ENCODE measurements at places on chromosomes 4 and X.

DNA sequence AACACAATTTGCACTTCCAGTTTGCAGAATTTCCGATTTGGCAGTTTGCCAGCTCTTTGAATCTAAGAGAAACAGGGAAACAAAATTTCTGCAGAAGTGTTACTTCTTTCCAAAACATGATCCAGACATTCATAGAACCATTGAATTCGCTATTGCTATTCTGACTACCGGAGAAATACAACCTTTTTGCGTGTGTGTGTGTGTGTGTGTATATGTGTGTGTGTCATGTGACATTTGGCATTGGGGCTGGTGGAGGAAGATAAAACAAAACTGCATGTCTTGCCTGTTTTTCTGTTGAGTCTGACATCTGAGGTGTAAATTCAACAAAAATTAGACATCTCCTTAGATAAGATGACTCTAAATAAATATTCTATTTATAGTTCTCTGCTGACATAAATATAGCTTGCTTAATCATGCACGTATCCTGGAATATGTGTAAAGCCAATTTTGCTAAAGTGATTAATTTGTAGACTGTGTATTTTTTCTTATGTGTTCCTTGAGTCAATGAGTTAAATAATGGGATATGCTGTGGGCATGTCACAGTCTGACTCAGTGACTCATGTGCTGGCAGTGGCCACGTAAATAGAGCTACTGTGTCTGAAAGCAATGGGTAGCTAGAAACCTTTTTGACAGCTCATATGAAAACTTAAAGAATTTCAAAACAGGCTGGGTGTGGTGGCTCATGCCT, 98.9 kb downstream of the HPGD start:
- DNase-seq, result no peak
- no peak overlapping the region for H3K27ac ChIP-seq
- no peaks in the 10 kb centered on the region for H3K27me3 ChIP-seq
- H3K4me3 ChIP-seq, result no peak overlapping the region
- no peaks in the 10 kb centered on the region for H3K4me1 ChIP-seq
- H3K36me3 ChIP-seq, result no peaks in the 10 kb centered on the region

GRCh38 chr4:144710526-144710912, 64.6 kb downstream of the HHIP start:
- H3K36me3 ChIP-seq, result no peaks in the 10 kb centered on the region
- no peaks in the 10 kb centered on the region for H3K4me1 ChIP-seq
- H3K4me3 ChIP-seq, result no peak overlapping the region
- DNase-seq, result no peak
- no peak overlapping the region for H3K27ac ChIP-seq

- H3K36me3 ChIP-seq, result no peaks in the 10 kb centered on the region
- no peak for DNase-seq
- H3K27ac ChIP-seq, result no peak overlapping the region
- H3K4me3 ChIP-seq, result no peak overlapping the region
- no peaks in the 10 kb centered on the region for H3K4me1 ChIP-seq
- no peaks in the 10 kb centered on the region for H3K27me3 ChIP-seq
These were observed 53.0 kb upstream of the HPSE start for GRCh38 chr4:83387476-83388312.

GRCh38 chr4:181687116-181687515, 556.1 kb upstream of the TENM3 start:
- H3K36me3 ChIP-seq, result no peaks in the 10 kb centered on the region
- no peaks in the 10 kb centered on the region for H3K27me3 ChIP-seq
- H3K4me3 ChIP-seq, result no peak overlapping the region
- H3K27ac ChIP-seq, result no peak overlapping the region
- no peak for DNase-seq

DNA sequence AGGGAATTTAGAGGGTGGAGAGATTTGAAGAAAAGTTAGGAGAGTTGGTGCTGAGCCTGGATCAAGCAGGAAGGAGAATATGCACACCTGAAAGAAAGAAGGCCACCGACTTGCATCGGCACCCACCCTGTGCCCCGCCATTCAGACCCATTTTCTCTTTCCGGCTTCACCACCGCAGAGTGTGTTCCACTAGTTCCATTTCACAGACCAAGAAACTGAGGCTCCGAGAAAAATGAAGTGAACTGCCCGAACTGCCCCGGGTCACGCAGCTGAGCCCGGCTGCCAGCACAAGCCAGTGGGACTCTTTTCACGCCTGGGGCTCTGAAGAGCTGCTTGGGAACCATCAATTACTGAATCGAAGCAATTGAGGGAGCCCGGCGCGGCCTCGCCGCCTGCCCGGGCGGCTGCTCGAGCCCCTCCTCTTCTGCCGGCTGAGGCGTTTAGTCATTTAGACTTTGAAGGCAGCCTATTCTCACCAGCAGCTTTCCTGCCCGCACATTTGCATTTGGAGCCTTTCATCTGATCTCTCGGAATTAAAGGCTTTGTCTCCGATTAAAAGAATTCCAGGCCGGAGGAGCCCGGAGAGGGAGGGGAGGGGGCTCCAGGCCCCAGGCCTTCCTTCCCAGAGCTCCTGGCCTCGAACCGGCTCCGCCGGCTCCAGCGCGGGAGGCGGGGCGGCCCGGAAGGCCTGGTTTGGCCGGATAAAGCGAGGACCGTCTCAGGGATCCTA, 140.2 kb upstream of the PJA1 start:
- no peaks in the 10 kb centered on the region for H3K36me3 ChIP-seq
- H3K27ac ChIP-seq, result no peak overlapping the region

GRCh38 chrX:10971176-10971575, 140.0 kb upstream of the HCCS start:
- DNase-seq, result no peak
- no peaks in the 10 kb centered on the region for H3K4me1 ChIP-seq
- H3K36me3 ChIP-seq, result no peaks in the 10 kb centered on the region
- no peak overlapping the region for H3K4me3 ChIP-seq
- no peak overlapping the region for H3K27ac ChIP-seq
